ENCODE measurements at places on chromosomes 1 and 21.

DNA sequence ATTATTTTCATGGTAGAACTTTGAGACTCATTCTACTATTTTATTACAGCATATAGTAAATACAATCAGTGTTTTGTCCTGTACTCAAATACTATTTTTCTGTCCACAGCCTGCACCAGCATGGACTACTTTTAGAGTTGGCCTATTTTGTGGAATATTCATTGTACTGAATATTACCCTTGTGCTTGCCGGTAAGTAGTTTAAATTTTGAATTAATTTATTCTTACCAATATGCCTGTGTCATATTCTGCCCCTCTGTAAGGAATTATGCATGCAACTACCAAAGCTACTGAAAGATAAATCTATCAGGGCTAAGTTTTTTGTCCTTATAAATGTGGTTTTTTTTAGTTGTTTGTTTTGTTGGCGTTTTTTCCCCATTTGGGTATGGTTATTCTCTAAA, 101.4 kb upstream of the KIAA1614 start:
- DNase-seq, result no peak

- no peak for DNase-seq
These were observed 28.6 kb downstream of the UBIAD1 start for GRCh38 chr1:11301601-11302000.

- no peak for DNase-seq
These were observed 11.6 kb upstream of the CTRC start for GRCh38 chr1:15426492-15427279.

- DNase-seq, result peak; percentile 67
These were observed at the start of gene NADK for GRCh38 chr1:1777950-1778662. Gene NADK (minus strand): TSS chr1:1778470. CDS start chr1:1765406, 13,064 bp downstream.

DNA sequence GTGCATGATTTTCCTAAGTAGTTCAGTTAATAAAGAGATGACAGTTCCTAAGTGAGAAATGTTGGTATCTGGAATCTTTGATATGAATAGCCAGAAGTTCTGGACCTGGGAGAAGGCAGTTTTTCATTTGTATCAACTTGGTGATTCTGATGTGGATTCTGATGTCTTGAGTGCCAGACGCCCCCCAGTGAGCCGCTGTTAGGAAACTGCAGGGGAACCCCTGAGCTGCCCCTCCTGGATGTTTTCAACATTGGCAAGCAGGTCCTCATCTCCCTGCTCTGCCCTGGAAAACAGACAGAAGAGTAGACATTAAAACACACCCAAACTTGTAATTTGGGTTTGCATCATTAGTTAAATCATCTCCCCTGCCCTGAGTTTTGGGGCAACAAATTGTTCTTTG, 7.4 kb downstream of the ETS2 start:
- no peak for DNase-seq

DNA sequence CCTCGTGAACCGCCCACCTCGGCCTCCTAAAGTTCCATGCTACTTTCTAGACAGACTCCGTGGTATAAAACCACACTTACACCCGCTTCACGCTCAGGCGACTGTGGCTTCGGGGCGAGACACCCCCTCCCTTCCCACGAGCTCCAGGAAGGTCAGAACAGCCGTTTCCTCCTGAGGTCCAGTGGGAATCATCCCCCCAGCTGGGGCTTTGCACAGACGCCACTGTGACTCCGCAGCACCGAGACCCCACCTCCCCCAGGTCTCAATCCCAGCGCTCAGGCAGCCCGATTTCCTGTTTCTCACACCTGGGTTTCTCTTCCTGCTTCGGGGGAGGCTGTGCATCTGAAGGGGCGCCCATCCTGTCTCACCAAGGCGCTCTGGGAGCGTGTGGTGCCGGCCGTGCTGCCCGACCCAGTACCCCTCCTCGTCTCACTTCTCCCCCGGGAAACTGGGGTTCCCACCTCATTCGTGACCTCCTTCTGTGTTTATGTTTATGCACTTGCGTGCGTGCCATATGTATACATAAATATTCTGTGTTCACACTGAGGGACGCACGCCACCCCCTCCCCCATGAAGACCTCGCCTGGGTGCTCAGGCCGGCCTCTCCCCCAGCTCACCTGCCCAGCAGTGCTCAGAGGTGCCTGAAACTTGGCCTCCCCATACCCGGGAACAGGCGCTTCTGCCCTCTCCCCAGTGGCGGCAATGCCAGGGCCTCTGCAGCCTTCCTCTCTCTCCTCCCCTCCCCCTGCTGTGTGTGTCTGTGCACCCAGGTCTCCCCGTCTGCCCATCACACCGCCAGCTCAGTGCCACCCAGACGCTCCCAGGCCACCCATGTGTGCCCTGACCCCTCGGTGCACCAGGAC, 14.6 kb downstream of the SLC35E2B start:
- peak; percentile 32 for DNase-seq

GRCh38 chr1:63987014-63987627, 213.3 kb downstream of the ROR1 start:
- no peak for DNase-seq

DNA sequence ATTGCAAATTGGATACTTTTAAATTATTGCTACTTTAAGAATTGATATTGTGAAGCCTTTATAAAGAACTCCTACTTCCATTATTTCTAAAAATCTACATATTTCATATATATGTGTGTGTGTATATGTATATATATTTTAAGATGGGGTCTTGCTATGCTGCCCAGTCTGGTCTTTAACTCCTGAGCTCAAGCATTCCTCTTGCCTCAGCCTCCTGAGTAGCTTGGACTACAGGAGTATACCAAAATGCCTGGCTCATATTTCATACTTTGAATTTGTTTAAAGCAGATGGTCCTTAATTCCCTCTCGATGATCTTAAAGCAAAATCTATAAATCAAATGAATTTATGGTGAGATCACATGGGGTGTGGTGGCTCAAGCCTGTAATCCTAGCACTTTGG, 25.1 kb upstream of the CPLANE2 start:
- DNase-seq, result no peak

- peak; percentile 50 for DNase-seq
These were observed 9.1 kb upstream of the SYTL1 start for GRCh38 chr1:27332536-27333281.

GRCh38 chr21:41973861-41974751, 20.3 kb upstream of the C2CD2 start:
- DNase-seq, result no peak

DNA sequence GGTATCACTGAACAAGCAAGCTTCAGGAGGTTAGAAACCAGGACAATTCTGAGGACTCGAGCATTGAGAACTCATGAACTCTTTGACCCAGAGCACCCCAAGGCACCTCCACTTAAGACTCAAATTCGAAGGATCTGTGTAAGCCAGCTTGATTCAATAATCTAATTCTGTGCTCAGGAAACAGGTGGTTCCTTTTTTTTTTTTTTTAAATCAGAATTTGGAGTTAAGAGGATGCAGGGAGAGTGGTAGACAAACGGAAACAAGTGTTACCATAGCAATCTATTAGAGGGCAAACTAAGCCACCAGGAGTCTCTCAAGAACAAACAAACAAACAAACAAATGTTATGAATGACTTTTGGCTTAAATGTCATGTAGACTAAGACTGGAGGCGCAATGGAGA, 53.8 kb upstream of the DPH5 start:
- DNase-seq, result no peak

DNA sequence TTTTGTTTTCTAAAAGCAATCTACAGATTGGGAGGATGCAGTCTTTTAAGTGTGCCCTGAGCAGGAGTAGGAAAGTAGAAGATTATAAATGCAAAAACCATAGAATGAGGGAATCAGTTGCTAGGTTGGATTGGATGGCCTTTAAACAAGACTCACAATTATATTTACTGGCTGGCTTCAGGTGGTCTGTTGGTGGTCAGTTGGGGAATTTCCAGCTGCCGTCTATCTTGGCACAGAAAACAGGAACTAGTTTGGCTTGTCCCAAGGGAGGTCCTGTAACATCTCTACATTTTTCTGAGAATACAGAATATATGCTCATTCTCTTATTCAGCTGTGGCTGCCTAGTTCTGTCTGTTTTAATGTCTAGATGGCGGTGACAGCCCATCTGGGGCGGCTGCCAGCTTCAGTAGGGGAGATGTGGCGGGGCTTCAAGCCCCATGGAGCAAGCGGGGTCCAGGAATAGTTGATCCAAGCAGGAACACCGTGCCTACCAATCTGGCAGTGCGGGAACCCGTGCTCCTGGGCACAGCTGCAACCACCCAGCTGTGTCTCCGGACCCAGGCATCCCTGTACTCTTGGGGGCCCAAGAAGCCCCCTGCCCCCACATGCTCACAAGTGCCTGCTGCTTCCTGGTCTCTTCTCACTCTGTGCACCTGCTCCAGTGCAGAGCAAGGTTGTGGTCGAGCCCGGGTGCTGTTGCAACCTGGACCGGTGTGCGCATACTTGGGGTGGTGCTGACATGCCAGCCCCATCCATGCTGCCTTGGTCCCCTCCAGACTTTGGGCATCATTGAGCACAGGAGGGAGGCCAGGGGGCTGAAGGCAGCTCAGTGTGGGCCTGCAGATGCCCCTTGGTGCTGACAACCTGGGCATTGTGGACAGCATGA, 1182.6 kb downstream of the AMY1C start:
- no peak for DNase-seq

- DNase-seq, result no peak
These were observed 44.2 kb downstream of the TMEM53 start for GRCh38 chr1:44630116-44630515.

DNA sequence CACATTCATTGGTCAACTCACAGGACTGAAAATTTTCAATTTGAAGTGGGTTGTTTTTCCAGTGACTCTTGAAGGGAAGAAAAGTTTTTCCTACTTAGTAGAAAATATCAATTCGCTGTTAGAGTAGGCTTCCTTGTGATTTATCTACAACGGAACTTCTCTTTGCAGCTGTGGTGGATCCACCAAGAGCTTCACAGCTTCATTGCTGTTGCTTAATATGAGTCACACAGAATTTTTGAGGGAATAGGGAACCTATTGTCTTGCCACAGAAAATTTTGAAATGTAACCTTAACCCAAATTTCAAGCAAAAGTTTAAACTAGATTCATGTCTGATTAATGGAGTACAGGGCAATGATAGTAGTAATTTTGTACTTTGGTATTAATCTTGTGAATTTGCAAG, 58.4 kb upstream of the IFI44L start:
- no peak for DNase-seq

GRCh38 chr1:115718011-115718754, 50.3 kb downstream of the CASQ2 start:
- DNase-seq, result no peak

DNA sequence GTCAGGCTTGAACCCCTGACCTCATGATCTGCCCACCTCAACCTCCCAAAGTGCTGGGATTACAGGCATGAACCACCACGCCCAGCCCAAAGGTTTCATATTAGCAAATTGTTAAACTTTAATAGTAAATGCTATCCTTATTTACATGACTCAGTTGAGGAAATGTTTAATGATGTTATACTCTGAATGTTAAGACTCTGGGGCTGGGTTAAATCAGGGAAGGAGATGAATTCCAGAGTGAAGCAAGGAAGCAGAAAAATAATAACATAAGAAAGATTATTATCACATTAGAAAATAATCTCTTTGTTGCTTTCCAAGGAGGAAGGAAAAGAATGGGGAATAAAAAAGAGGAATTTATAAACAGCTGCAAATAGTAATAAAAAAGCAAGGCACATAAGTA, 105.3 kb downstream of the PTGS2 start:
- no peak for DNase-seq

- DNase-seq, result no peak
These were observed 83.6 kb downstream of the PRDM2 start for GRCh38 chr1:13783551-13783950.

DNA sequence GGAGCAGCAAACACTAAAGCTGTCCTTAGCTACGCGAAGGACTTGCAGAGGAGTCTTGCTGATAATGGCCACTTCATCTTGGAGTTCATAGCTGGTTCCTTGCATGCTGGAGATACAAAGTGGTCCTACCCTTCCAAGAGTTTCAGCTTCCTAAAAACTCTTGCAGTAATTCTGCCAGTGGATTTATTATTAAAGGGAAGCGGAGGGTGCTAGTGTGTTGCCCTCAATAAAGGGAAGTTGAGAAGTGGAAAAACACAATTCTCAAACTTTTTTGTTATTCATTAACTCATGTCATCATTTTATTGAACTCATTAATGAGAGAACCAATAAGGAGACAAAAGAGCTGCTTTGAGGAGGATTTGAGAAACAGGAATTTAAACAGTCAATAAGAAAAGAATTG, 6.5 kb upstream of the HAPLN2 start:
- no peak for DNase-seq

GRCh38 chr21:37630872-37631271, 264.3 kb downstream of the DYRK1A start:
- no peak for DNase-seq

GRCh38 chr1:168136709-168137514, at the start of gene GPR161:
Gene GPR161 (minus strand): TSS chr1:168136930. CDS start chr1:168104850, 32,080 bp downstream.
- no peak for DNase-seq

- no peak for DNase-seq
These were observed 35.1 kb upstream of the GRIK3 start for GRCh38 chr1:37069406-37069805.

- no peak for DNase-seq
These were observed 37.3 kb upstream of the TMEM125 start for GRCh38 chr1:43232482-43232881.

GRCh38 chr1:185360714-185361113, 43.7 kb upstream of the IVNS1ABP start:
- DNase-seq, result no peak

DNA sequence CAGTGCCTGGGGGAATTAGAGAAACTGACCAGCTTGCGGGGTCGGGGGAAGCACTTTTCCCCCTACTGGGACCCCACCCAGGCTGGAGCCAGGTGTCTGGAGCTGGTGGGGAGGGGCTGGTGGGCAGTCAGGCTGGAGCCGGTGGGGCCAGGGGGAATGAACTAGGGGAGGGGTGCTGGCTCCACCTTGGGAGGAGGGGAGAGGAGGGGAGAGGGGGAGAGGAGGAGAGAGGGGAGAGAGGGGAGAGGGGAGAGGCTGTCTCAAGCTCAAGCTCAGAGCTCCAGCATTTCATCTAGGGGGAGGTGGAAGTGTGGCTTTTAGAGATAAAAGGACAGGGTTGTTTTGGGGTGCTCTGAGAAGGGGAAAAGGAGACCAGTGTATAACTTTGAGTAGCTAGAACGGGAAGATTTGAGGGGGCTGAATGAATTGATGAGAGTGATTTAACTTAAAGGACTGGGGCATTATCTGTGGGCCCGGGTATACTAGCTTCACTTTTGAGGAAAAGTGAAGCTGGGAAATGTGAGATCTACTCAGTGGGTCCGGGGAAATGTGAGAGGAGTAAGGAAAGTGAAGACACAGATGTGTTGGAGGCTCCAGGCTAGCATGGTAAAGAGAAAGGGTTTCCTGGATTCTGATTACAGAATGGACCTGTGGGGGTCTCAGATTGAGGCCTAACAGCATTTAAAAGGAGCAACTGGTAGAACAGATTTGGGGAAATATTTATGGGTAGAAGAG, 2.8 kb downstream of the EFNA1 start:
- no peak for DNase-seq

- DNase-seq, result no peak
These were observed 889.5 kb downstream of the USP25 start for GRCh38 chr21:16619281-16619680.

Measured in activated CD4-positive, alpha-beta T cell treated with anti-CD3 and anti-CD28 coated beads, Interleukin-2, amount 50 U/mL, for 16 hours (primary cell).